ENCODE measurements at places on chromosomes 2 and 18.

GRCh38 chr2:105580870-105581554, 163.7 kb upstream of the NCK2 start:
- DNase-seq = no peak

GRCh38 chr2:144607891-144608521, 88.1 kb upstream of the ZEB2 start:
- DNase-seq = no peak

DNA sequence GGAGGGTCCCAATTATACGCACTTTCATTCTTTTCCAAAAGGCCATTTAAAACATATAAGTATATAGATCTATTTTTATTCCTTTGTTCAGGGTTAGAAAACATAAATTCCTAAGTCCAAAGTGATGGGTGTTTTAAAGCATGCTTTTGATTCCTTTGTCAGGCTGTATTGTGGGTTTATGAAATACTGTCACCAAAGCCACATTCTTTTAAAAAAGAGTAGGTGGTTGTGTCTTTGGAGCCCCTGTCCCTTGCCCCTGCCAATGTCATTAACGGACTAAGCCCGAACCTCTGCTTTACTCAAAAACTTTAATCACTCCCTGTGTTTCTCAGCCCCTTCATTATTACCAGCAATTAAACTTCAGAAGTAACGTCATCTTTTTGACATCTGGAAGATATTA, 104.9 kb upstream of the APCDD1 start:
- no peak for DNase-seq

DNA sequence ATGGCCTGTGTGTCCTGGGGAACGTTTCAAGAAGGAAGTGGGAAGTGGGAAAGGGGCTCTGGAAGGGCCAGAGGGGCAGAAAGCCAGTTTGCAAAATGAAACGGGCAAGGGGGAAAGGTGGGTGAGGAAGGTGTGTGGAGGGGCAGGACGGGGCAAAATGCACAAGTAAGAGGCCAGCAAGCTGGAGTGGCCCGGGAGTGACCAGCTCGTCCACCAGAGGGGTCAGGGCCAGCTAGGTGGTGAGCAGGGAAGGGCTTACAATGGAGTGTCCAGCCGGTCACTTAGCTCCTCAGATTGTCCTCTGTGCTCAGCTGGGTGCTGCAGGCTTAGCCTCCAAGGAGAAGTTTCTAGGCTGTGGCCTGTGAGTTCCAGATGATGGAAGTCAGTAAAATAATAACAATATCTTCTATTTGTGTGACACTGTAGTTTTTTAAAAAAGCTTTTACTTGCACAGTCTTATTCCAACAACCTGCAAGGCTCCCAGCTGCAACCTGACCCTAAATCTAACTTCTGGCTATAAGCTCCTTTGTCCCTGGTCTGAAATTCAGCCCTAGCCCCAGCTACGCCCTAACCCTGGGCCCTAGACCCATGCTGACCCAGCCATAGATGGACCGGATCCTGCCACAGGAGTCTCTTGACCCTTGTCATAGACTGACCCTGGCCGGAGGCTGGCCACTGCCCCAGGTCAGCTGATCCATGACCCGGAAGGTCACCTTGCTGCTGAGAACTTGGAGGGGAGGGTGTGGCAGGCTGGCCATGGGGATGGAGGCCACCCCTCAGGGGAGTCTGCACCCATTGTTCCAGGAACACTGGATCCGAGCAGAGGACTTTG, 29.2 kb downstream of the MYO7B start:
- no peak for DNase-seq

- no peak for DNase-seq
Measured at GRCh38 chr2:223044092-223044836, 7.7 kb upstream of the KCNE4 start.
